ENCODE measurements at places on chromosomes 5 and 9. TPM values are rescaled to one million over a fixed set of nuclear protein-coding genes. Genes with fewer than 3 reads are reported as not detected.

The PCDHGA8 gene
- 0.18 TPM for total RNA-seq

The ASPN gene
- not detected for total RNA-seq

The FBP1 gene
- total RNA-seq, result not detected

The SH3TC2 gene
- not detected for total RNA-seq

The ZNF483 gene
- total RNA-seq, result 5.0 TPM

The CDH6 gene
- not detected for total RNA-seq

The CCL28 gene
- 16.4 TPM for total RNA-seq

The GPR151 gene
- total RNA-seq, result not detected

The SRD5A1 gene
- 13.9 TPM for total RNA-seq

The RALGPS1 gene
- total RNA-seq, result 2.7 TPM

The FBXL7 gene
- not detected for total RNA-seq

The GABRA6 gene
- total RNA-seq, result not detected

The PCDHA9 gene
- not detected for total RNA-seq

The PCDHB9 gene
- total RNA-seq, result not detected

The QRFP gene
- not detected for total RNA-seq

The RNF183 gene
- not detected for total RNA-seq

The C5orf46 gene
- not detected for total RNA-seq

The GRXCR2 gene
- not detected for total RNA-seq

The DNAH5 gene
- total RNA-seq, result not detected

The HRH2 gene
- total RNA-seq, result 16.4 TPM

The CAMSAP1 gene
- total RNA-seq, result 24.7 TPM

The PRLR gene
- not detected for total RNA-seq

The GDNF gene
- not detected for total RNA-seq

The TAF11L5 gene
- not detected for total RNA-seq

The ZNG1C gene
- 31.6 TPM for total RNA-seq

The PCDHGB1 gene
- 0.18 TPM for total RNA-seq

The FST gene
- not detected for total RNA-seq

The ORM1 gene
- total RNA-seq, result not detected

The PAX5 gene
- 0.11 TPM for total RNA-seq

The ADGRV1 gene
- total RNA-seq, result 0.02 TPM

The PAIP1 gene
- 37.1 TPM for total RNA-seq
